Activated CD8-positive, alpha-beta memory T cell treated with anti-CD3 and anti-CD28 coated beads for 4 hours (primary cell): ENCODE measurements at places on chromosomes 4 and X.

DNA sequence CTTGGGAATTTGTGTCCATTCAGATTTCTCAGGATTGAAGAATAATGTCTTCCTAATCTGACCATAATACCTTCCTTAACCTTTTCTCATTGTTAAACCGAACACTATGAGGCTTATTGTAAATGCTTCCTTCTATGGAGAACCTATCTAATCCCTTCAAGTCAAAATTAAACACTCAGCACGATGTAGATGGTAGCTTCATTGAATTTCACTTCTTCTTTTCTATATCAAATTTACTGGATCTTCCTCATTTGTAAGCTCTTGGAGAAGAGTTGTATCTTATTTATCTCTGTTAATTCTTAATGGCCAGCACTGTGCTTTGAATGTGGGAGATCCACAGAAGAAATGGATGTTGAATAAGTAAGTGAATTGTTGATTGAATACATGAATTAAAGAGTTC lies 109.0 kb upstream of the RAPGEF2 start:
- DNase-seq: no peak

DNA sequence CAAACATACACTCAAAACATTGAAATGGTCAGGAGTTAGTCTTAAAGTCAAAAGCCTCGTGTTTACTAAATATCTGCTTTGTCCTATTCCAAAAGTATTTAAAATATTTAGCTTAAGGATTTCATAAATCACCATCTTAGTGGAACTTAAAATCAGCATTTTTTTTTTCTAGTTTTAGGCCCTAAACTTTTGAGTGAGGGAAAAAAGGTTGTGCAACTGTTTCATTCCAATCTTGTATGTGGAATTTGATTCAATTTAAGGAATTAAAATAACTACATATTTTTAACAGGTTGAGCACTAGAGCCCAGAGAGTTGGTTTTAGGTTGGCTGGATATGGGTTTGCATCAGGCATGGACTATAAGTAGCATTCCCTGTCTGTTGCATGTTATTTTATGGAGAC lies 35.7 kb upstream of the ANK2 start:
- DNase-seq: no peak

DNA sequence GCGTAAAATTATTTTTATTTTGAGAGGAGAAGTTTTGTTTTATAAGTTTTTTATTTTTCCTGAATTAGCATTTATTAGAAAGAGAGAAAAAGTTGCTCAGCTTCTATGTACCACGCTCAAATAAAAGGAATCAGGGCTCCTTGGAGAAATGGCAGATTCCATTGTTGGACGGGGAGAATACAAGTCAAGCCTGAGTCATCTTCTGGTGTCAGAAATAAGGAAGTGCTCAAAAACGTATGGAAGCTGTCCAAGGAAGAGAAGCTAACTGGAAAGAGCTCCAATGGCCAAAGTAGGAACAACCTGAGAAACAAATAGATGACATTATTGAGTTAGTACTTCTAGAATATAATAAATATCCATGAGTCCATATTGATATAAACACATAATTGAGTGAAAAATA lies 89.3 kb upstream of the NEIL3 start:
- DNase-seq: no peak

GRCh38 chrX:52341493-52341892 lies 27.3 kb upstream of the XAGE2 start:
- no peak for DNase-seq

DNA sequence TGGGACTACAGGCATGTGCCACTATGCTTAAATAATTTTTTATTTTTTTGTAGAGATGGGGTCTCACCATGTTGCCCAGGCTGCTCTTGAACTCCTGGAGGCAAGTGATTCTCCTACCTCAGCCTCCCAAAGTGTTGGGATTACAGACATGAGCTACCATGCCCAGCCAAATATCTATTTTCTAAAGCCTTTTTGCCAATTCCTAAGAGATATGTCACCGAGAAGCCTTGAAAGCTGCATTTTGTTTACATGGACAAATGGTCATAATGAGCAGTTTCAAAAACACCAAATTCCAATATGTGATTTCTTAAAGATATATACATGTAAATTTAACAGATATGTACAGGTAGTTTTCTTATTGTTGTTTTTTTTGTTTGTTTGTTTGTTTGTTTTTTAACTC lies 33.0 kb upstream of the PGRMC2 start:
- DNase-seq: no peak

DNA sequence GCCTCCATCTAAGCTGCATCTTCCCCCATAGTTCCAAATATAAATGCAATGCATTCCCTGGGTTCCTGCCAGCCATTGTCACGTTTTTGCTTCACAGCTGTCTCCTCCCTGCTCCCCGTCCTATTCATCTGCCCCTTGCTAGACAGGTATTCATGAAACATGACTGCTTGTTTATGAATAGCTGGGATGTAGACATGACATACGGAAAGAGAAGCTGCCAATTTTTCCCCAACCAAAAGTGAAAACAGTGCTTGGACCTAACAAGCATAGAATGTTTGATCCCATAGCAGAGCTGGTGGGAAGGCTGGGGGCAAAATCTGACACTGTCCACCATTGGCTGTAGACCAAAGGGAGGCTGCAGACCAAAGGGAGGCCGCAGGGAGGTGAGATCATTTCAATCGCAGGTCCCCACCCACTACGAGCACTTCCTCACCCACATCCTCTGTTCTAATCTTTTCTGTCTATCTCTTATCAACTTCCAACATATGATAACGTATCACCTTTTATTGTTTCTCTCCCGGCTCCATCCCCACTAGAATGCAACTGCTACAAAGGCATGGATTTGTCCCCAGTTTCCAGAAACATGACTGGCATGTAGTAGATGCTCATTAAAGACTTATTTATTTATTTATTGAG lies 8.5 kb upstream of the GYG2 start:
- DNase-seq: no peak

DNA sequence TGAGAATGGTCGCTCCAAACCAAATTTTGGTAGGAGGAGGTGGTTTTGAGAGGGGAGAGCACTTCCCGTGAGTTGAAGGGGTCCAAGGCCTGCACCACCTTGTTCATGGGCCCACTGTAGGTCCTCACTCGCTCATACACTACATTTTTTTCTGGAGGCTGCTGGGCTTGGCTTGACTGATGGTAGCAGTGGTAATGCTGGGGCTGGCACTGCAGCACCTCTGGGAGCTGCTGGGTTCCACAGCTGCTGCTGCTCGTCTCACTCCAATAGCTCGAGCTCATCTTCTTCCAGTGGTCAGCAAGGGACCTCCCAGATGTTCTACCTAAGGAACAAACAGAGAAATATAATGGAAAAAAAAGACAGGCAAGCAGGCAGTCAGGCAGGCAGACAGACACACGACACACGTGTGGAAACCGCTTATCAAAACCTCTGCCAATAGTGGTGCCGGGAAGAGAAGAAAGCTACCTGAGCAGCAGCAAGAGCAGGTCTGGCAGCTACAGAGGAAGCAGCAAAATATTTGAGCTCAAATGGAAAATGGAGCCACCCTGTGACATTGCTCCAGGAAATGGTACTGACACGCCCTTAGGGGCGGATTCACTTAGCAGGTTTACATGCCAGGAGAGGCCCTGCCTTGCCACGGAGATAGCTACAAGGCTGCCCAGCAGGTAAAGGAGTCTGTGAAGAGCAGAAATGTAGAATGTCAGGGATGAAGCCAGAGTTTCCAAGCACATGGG lies at the start of gene POF1B:
Gene POF1B (minus strand): TSS at position 492 of the 734 bp plus-strand sequence. CDS start 211 bp downstream, at position 281.
- no peak for DNase-seq

- no peak for DNase-seq
These were observed 37.0 kb downstream of the NOP14 start for GRCh38 chr4:2925931-2926860.

- DNase-seq: no peak
These were observed 576.4 kb upstream of the SLIT2 start for GRCh38 chr4:19675172-19675811.

- no peak for DNase-seq
These were observed 193.3 kb upstream of the FAM9B start for GRCh38 chrX:9227276-9227675.

- DNase-seq: no peak
These were observed 579 bp downstream of the OGT start for GRCh38 chrX:71533516-71533850.

DNA sequence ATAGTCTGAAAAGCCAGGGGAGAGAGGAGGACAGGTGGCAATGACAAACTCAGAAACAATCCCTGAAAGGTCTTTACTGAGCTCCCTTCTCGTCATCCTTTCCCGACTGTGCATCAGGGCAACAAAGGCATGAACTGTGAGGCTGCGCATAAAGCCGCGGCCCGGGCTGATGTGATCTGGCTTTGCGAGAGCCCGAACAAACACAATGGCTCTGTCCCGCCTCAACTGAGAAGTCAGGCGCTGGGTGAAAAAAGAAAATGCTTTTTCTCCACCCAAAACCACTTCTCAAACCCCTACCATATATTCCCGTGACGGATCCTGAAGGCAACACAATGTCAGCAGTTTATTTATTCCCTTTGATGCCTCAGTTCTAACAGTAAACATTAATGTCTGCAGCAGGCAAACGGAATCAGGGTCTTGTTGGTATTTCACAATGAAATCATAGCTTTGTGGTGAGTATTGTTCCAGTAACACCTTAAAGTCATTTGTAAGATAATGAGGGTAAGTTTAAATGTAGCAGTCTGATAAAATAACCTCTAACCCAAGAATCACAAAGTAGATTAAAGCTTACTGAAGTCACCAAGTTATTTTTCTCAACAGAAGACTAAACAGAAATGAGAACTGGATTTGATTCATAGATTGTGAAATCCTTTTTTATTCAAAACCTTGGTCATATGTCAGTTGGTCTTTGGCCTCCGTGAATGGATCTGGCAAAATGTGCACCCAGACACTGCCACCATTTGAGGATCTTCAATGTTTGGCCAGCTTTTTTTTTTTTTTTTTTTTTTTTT lies 67.4 kb downstream of the APBB2 start:
- DNase-seq: no peak

DNA sequence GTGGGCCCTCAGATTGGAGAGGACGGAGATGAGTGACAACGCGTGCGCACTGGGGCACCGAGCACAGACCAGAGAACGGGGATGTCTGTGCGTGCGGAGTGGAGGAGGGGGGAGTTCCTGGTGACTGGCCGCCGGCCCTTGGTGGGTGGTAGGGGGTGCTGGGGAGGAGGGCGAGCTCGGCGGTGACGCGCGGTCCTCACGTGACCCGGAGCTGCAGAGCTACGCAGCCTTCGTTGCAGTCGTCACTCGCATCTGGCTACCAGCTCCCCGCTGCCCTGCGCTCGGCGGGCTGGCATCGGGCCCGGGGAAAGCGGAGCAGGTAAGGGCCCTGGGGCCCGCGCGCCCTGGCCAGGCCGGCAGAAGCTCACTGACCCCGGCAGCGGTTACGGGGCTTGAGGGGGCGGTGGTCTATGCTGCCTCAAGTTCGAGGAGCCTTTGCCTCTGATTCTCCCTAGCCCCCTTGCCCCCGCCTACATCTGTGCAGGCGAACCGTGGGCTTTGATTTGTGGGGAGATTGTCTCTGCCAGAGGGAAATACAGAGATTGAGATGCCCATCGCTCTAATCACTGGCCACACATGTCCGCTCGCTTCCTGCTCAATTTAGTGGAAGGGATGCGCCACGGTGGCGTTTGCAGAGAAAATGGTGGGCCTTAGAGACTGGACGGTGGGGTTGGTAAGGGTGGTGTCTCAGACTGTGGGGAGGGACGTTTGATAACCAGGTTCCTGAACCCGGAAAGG lies at the start of gene ARMCX4:
Gene ARMCX4 (plus strand): TSS at position 245 of the 738 bp plus-strand sequence. CDS start 3,134 bp downstream, outside the sequence.
- DNase-seq: no peak
